NCI-H510A treated with DMSO at 0.1 percent for 48 hours (cell line): ENCODE measurements at places on chromosomes 1 and 21.

DNA sequence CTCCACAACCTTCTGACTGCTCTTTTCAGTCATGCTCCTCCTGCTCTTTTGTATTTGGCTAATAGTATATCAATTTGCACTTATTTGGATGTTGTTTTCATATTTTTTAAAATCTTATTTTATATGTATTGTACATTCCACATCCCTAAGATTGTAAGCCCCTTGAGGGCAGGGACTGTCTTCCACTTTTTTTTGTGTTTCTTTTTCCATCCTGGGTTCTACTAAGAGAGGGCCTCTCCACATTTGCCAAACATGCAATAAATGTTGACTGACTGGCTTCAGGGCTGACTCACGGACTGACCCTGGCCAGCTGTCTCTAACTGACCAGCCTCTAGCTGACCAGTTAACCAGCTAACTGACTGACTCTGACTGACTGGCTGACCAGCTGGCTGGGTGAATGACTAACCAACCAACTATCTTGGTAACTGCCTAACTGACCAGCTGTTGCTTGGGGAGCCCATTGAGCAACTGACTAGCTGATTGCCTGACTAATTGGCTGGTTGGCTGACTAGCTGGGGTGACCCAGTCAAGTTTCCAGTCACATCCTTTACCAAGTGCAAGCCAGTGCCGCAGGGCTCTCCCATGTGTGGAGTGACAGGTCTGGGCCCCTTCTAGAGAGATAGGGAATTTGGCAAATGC is 16.1 kb downstream of the CSF1 start:
- DNase-seq = no peak

GRCh38 chr1:94350350-94350924 is 67.8 kb upstream of the ABCD3 start:
- no peak for DNase-seq

DNA sequence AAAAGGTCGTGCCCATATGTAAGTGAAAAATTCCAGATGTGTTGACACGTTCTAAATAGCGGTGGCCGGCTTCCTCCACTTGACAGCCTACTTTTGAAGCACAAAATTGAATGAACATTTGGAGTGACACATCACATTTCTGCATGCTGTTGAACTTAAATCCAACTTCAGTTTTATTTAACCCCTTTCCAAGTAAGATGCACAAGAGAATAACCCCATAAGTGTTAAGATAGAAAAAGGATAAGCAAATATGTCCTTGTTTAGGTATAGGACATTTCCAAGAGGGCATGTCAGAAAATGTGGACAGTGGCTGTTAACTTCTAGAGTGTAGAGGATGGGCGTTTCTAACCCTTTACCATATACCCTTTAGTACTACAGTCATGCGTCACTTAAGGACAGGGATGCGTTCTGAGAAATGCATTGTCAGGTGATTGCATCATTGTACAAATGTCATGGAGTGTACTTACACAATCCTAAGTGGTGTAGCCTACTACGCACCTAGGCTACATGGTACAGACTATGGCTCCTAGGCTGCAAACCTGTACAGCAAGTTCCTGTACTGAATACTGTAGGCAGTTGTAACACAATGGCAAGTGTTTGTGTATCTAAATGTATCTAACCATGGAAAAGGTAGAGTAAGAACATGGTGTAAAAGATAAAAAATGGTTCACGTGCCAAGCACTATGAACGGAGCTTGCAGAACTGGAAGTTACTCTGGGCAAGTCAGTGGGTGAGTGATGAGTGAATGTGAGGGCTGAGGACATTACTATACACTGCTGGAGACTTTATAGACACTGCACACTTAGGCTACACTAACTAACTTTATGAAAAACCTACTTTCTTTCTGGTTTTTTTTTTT is 9.3 kb upstream of the FAM89A start:
- peak; percentile 44 for DNase-seq

GRCh38 chr1:89578151-89578550 is 53.5 kb downstream of the LRRC8B start:
- DNase-seq = no peak

GRCh38 chr1:17494114-17494729 is 45.3 kb upstream of the ARHGEF10L start:
- DNase-seq = peak; percentile 78

GRCh38 chr1:160614410-160614809 is 32.4 kb downstream of the SLAMF1 start:
- DNase-seq = no peak

DNA sequence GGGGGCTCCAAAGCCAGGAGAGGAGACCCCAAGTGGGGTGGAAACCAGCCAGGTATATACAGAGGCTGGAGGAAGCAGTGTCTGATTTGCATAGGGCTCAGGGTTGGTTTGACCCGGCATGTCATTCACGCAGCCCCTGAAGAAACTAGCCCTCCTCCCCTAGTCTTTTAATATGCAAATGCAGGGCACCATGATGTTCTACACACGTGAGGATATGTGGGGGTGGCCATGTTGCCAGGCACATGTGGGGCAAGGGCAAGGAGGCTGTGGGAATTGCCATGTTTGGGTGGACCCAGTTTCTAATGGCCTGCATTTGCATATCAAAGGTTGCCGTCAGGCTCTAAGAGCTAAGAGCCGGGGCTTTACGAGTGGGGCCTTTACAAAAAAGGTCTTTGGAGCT is 12.0 kb upstream of the RHOU start:
- DNase-seq = no peak

- no peak for DNase-seq
These were observed 68.2 kb upstream of the KCNJ6 start for GRCh38 chr21:37984416-37984815.

DNA sequence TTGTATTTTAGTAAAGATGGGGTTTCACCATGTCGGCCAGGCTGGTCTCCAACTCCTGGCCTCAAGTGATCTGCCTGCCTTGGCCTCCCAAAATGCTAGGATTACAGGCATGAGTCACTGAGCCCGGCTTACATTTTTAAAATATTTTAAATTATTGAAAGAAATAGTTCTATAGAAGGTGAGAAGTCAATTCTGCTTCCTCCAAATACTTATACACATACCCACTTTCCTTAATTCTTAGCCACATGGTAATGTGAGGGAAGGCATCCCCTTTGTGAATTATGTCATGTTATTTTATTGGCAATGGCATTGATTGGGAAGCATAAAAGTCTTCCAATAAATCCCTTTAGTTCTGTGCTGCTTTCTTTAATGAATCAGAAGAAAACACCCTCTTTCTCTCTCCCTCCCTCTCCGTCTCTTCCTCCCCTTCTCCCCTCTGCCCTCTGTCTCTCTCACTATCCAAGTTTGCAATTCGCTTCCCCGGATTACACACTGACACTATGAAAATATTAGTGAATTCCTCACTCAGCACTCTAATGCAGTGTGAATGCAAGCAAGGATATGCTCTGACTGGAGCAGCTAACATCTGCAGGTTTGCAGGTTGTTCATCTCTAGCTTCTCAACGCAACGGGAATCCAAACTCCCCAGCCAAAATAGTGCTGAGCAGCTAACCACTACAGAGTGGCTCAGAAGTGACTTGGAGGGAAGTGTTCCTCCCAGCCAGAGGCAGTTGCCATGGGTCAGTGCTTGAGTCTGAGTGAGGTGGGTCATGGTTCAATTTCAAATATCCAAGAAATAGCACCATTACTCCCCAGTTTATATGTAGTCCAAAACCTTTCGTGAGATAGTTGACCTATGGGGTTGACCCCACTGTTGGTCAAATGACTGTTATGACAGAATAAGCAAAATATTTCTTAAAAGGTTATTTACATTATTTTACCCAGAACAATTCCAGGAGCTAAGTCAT is 77.8 kb upstream of the CD55 start:
- DNase-seq = no peak

GRCh38 chr1:248277876-248278275 is at the start of gene OR2T33:
TSS of gene OR2T33 (minus strand) at chr1:248277976. CDS start at chr1:248273814, 4,162 bp downstream.
- DNase-seq = no peak

- DNase-seq = no peak
These were observed 78.2 kb upstream of the SDC3 start for GRCh38 chr1:30986755-30987154.

DNA sequence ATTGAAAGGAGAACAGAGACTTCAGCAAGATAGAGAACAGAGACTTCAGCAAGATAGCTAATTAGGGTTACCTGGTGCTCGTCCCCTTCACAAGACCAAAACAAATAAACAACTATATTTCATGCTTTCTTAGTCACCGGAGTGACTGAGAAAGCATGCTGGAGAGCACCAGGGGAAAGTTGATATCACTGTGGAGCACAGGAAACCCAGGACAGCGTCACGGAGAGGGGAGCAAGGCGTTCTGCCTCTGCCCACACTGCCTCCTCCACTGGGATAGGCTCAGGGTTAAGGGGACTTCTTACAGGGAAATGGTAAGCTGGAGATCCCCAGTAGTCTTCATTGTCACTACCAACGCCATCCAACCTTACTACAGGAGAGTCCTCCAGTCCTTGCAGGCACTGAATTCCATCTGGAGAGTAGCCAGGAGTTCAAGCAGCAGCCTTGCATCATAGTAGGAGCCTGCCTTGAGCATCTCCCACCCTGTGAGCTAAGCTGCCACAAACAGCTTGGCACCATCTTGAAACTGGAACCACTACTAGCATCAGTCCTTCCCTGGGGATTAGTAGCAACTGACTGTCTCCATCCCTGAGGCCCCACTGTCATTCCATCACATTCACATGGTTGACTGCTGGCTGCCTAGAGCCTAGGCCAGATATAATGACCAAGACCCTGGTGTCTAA is 239.4 kb downstream of the PLPP3 start:
- DNase-seq = peak; percentile 26

DNA sequence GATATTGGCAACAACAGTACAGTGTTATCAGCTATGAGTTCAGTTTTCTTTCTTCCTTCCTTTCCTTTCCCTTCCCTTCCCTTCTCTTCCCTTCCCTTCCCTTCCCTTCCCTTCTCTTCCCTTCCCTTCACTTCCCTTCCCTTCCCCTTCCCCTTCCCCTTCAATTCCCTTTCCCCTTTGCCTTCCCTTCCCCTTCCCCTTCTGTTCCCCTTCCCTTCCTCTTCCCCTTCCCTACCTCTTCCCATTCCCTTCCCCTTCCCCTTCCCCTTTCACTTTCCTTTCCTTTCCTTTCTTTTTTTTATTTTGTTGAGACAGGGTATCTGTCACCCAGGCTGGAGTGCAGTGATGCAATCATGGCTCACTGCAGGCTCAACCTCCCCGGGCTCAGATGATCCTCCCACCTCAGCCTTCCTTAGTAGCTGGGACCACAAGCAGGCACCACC is 72.3 kb upstream of the CAPZB start:
- DNase-seq = no peak

DNA sequence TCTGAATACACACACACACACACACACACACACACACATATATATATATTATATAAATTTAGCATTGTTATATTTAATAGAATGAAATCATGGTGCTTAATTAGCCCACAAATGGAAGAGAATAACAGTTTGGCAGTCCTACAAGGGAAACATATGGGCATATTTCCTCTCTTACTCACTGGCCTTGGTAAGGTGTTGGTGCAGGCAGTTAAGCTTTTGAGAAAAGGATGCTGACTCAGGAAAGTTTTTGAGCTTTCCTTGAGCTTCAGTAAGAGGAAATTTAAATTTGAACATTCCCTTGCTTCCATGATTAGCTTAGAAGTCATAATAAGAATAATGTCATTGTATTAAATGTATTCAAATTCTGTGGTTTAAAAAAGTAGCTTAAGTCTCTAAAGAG is 37.0 kb upstream of the B3GALT5 start:
- DNase-seq = no peak

DNA sequence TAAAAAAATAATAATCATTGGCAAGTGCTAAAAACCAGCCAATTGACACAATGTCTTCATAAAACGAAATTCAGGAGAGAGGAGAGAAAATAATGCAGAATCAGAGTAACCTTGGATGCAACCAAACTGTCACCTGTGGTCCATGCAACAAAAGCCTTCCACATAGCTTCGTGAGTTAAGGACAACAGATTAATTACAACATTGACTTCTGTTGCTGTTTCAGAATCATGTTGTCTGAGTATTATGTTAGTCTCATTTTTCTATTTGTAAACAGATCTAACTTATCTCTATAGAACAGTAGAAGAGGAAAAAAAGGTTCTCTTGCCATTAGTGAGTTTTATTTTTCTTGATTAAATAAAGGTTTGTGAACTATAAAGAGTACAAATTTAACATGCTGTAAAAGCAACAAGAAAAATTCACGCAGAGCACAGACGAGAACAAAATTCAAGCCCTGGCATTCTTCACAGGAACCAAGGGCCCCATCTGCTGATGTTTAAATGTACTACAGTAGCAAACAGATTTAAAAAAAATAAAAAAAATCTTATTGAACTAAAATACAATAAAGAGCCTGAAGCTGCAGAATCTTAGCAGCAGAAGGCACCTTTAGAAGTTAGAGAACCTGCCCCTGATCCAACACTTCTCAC is 381.1 kb upstream of the PKN2 start:
- DNase-seq = no peak
